Nephron progenitor cell (in vitro differentiated cells): ENCODE measurements at places on chromosomes 6 and 20.

DNA sequence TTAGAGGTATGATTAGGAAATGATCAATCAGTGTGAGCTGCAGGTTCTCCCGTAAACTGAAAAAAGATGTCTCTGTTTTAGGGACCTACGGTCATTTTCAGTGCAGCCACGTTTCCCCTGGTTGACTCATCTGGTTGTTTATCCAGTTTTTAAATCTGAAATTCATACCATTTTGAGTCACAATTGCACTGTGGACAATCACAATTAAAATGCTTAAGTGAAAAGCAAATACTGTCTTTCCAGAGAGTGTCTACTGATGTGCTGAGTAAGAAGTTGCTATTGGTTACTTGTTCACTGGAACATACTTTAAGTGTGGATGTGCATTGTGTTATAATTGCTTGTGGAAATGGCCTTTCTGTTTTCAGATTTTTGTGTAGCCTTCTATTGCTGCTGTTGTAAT is 305.1 kb upstream of the SASH1 start:
- DNase-seq, result no peak

DNA sequence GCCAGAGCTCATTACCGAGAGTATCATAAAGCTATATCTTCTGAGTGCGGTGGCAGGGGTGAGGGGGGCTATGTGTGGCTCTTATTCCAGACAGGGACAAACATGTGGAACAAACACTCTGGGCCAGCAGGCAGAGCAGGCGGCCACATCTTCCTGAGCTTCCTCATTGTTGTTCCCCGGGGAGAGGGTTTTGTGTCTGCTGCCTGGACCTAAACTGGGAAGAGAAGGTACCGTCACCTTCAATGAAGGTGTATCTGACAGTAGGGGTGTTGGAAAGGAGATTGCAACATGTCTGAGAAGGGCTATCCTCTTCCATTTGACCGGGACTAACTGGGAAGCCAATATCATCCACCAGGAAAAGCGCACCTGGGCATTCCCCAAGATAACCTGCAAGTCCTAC is 1.6 kb upstream of the TFAP2D start:
- DNase-seq, result no peak

DNA sequence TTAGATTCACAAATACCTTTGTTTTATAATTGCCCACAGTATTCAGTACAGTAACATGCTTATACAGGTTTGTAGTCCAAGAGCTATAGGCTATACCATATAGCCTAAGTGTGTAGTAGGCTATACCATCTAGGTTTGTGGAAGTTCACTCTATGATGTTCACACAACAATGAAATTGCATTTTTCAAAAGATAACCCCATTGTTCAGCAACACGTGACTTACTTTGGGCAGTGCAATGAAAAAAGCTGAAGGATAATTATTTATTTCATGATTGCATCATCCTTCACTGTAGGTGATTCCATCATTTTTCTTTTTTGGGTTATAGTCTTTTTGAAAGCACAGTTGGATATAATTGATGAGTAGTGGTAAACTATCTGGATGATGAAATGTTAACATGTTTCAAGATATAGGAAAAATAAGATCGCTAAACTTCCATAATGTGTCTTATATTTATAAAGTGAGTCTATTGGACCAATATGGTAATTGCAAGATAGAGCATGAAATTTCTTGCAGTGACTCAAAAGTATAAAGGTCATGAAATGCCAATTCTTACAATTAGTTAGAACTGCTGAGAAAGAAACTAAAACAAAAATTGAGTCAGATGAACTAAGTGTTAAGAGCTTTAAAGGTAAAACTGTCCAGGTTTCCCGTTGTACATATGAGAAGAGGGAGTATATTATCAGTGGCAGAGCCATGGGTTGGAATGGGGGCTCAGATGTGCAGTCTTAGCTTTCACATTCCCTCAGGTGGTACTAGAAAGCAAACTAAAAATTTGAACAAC is 164.4 kb downstream of the ZFAND3 start:
- no peak for DNase-seq

- DNase-seq, result no peak
Observed at GRCh38 chr6:14254505-14254904, 136.9 kb downstream of the CD83 start.

- peak; percentile 43 for DNase-seq
Observed at GRCh38 chr20:62558779-62559178, 83.0 kb upstream of the GATA5 start.

DNA sequence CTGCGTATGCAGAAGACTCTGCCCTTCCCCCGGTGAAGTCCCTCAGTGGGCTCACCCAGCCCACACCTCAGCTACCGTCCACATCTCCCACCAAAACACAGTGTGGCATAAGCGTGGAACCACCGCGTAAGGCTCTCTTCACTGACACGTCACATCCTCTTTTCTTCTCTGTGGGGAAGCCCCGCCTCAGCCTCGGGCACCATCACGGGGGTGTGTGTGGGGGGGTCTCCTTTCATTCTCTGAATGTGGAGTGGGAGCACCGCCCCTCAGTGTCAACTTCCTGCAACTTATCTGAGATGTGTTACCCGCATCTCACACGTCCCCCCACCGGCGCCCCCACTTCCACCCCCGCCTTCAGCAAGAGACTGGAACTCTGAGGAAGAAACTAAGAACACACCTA is 388.4 kb upstream of the JARID2 start:
- DNase-seq, result no peak

DNA sequence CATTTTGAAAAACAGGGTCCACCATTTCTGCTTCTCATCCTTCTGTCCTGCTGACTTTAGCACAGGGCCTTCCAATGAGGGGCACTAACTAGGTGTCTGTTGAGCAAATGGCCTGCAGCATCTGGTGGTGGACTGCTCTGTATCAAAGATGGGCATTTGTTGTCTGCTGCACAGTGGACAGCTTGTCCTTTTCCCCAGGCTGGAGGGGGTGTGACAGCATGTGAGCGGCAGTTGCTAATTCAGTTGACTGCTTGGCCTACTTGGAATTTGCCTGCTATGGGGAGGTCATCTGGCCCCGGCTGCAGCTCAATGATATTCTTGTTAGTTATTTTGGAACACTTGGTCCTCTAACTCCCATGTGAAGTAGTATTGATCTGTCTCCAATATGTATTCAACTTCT is 93.7 kb downstream of the SH3BGRL2 start:
- no peak for DNase-seq

- peak; percentile 65 for DNase-seq
Observed at GRCh38 chr6:6556738-6557503, 31.6 kb upstream of the LY86 start.

DNA sequence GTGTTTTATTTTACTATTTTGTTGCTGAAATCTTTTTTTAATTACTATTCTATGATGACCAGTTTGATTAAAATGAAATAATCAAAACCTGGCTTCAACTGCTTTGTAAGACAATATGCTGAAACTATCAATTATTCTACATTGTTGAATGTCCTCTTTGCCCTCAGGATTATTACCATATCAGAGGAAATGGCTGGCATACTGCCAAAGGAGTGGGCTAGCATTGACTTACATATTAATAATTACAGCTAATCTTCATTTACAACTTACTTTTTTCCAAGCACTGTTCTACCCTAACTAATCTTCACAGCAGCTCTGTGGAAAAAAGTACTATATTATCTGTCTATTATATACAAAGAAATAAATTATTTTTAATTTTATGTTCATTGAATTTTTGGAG is 560.5 kb downstream of the BCKDHB start:
- DNase-seq, result no peak

DNA sequence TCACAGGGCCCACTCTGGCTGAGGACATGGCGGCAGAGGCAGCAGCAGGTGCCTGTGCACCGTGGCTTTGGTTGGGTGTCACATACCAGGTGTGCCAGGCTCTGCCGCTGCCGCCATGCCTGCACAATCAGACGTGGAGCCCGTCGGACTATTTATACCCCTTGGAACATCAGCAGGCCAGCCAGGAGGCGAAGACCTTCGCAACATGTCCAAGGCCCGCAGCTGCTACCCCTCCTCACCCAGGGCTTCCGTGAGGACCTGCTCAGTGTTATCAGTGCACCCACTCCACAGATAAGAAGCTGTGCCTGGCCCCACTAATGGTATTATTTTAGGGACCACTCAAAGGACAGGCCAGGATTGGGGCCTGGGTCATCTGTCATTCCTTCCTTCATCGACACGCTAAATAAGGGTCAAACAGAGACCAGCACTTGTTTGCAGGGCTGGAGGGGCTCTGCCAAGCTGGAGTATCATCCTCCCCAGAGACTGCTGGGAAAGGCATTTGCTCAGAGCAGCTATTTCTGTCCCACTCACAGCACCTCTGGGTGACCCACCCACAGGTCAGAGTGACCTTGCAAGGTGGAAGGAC is 109.2 kb downstream of the BMP7 start:
- no peak for DNase-seq

DNA sequence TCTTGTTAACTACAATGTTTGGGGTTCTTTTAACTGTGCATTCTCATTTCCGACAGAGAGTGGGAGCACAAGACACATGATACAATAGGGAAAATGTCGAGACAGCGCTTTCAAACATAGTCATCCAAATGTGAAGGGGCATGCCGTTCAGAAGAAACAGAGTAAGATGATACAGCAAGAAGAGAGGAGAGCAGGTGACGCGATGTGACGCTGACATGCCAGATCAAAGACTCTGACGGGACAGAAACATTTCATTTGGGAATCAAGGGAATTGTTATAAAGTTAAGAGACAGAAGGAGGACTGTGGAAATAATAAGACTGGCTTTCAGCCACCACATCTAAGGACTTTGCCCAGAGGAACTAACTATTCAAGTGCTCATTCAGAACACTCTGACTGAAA is 117.4 kb downstream of the FAXC start:
- no peak for DNase-seq

DNA sequence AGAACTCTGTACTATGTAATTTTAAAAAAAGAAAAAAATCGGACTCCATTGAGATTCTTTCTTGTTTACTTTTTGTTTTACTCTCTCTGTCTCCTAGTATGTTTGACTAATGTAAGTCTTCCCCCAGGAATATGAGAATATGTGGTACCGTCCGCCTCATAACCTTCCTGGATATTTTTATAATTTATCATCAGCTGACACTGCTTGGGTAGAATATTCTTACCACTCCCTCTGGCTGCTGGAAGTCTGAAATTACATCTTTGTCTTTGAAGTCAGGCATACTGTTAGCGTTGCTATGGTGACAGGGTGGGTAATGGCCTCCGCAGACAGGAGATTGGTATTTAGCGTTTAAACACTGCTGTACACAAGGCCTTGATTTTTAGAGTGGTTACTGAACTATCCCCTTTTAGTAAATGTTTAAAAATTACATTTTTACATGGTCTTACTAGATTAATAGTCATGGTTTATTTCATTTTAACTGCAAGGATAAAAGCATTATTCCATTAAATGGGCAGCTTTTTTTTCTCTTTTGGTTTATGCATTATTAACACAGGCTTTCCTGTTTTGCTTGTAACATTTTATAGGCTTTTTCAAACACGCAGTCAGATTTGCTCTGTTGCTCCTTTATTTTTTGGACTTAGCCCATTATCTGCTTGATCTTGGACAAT is 176.4 kb downstream of the ARID1B start:
- peak; percentile 59 for DNase-seq

DNA sequence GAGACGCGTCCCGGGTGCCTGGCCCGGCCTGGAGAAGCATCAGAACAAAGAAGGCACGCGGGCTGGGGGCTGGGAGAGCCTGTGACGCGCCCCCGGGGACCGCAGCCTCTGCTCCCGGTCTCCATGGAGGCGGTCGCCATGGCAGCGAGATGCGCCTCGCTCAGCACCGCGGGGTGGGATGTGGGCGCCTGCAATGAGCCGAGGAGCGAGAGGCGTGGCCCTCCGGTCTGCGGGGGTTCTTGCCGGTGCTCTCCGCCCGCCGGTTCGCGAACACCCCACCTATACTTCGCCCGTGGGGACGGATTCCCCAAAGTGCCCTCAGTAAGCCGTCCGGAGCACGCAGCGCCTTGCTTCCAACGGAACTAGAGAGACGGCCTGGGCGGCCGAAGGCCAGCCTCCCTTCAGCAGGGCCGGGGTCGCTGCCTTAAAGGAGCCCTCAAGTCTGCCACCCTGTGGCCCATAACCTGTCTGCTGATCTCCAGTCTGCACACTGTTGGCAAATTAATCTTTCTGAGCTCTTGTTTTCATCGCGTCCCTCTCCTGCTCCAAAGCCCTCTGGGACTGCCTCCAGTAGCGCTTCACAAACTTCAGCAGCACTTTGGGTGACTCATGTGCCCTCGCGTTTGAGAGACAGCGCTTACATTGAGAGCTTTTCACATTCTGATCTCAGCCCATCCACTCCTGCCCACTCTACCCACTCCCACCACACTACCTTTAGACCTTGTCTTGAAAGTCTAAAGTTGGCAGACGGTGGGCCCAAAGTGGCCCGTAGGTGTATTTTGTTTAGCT is 983 bp upstream of the ADISSP start:
- peak; percentile 91 for DNase-seq

DNA sequence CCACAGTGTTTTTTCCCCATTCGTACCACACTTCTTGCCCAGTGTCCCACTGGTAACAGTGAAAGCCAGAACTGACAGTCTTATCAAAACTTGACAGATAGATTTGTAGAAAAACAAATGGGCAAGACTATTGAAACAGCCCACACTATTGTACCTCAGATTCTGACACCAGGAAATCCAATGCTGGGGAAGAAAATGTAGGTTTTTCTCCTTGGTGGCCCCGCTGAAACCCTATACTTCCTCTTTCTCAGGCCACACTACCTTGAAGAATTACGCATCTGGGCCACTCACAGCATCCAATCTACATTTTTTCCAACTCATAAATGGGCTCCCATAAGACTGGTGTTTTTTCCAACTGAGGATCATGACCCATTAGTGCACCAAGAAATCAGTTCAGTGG is 90.9 kb upstream of the HDDC2 start:
- DNase-seq, result no peak

DNA sequence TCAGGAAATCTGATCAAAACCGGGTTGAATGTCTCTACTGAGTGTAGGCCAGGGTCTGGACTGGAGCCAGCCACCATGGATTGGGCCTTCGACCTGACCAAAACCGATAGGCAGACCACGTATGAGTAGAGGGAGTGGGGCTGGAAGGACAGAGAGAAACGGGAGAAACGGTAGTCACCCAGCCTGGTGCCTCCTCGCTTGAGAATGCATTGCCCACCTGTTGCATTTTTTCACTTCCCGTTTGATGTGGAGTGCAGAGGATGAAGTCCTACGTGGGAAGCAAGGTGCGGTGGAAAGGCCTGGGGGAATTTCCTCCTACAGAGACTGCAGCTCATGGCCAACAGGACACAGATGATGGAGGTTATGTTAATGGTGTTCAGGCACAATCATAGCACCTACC is 53.9 kb upstream of the ECI2 start:
- DNase-seq, result no peak

DNA sequence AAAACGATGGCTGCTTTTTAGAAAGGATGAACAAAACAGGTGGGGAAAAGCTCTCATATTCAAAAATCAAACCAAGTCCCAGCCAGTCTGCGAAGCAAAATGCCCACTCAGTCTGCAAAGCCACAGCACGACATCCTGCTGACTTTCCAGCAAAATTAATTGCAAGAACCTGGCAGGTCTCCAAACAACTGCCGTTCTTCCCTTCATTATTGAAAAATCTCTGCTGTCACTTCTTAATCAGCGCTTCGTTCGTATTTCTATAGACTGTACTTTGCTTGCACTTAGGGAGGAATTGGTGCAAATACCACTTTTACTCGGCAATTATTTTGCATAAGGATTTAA is 222.4 kb downstream of the CBLN4 start:
- DNase-seq, result no peak

GRCh38 chr6:21039926-21040325 is 505.7 kb downstream of the CDKAL1 start:
- no peak for DNase-seq
